Transverse colon (tissue), 4 donors: ENCODE measurements at places on chromosomes 1 and 21. TPM values are rescaled to one million over a fixed set of nuclear protein-coding genes. Genes with fewer than 3 reads are reported as not detected.

- H3K27ac ChIP-seq = no peak overlapping the region
- peaks cover 13% of the 10 kb centered on the region for H3K4me1 ChIP-seq
- H3K27me3 ChIP-seq = peaks cover 6% of the 10 kb centered on the region
- no peak overlapping the region for H3K4me3 ChIP-seq
- no peaks in the 10 kb centered on the region for H3K36me3 ChIP-seq
Measured at GRCh38 chr1:54973205-54973921, 7.1 kb upstream of the TMEM61 start.

Gene ZNF593OS
- not detected for total RNA-seq

DNA sequence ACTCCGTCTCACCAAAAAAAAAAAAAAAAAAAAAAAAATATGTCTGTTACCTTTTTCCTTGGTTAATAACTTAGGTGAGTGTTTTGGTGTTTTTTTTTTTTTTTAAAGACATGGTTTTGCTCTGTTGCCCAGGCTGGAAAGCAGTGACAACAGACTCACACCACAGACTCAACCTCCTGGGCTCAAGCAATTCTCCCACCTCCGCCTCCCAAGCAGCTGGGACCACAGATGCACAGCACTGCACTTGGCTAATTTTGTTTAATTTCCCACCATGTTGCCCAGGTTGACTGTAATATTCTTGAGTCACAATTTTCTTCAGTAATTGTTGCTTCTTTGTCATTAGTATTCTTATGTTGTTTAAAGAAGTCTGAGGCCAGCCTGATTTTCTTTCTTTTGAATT is 149.2 kb upstream of the SYT6 start:
- DNase-seq = no peak
- H3K36me3 ChIP-seq = no peaks in the 10 kb centered on the region
- H3K4me1 ChIP-seq = no peaks in the 10 kb centered on the region
- no peaks in the 10 kb centered on the region for H3K27me3 ChIP-seq
- no peak overlapping the region for H3K27ac ChIP-seq
- H3K4me3 ChIP-seq = no peak overlapping the region

Gene MYBPHL
- not detected for total RNA-seq

- H3K36me3 ChIP-seq = no peaks in the 10 kb centered on the region
- no peak overlapping the region for H3K4me3 ChIP-seq
- H3K27ac ChIP-seq = no peak overlapping the region
- no peak for DNase-seq
- H3K27me3 ChIP-seq = no peaks in the 10 kb centered on the region
Measured at GRCh38 chr21:46374761-46375389, 50.9 kb downstream of the PCNT start.

Gene GUCA2B
- 223 TPM for total RNA-seq
